ENCODE measurements at places on chromosomes 5 and 9.

DNA sequence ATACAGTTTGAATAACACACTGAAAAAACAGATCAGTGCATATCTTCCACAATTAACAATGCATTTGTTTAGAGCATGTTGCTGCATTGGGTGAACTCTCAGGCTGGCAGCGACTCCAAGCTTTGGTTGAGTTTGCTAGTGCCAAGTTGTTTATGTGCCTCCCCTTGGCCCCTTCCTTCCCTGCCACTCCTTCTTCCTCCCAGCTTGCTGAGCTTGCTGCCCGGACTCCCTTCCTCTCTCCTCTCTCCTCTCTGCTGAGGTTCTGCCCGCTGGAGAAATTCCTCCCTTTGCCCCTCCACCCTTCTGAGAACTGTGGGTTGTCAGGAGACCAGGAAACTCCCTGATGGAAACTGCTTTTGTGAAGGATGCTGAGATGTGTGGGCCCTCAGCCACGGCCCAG, 247.3 kb downstream of the PDZD2 start:
- no peak for DNase-seq

DNA sequence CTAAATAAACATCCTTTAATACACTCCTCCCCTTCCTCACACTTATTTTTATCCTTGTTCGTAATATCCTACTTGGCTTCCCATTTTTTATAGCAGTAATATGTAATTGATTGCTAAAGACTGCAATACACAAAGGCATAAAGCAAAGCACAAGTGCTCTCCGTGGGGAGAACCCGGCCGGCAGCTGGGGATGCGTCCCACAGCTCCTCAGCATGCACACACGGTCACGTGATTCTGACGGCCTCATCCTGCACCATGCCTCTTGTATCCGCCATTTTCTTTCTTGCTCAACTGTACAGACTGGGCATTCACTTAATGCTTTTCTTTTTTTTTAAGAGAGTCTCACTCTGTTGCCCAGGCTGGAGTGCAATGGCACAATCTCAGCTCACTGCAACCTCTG, 2.8 kb downstream of the BRD3OS start:
- no peak for DNase-seq

GRCh38 chr9:84941792-84942191, 272.3 kb downstream of the NTRK2 start:
- no peak for DNase-seq

GRCh38 chr9:131682261-131682660, 57.6 kb downstream of the RAPGEF1 start:
- no peak for DNase-seq

GRCh38 chr9:112129246-112129645, 45.9 kb downstream of the SUSD1 start:
- DNase-seq, result no peak

DNA sequence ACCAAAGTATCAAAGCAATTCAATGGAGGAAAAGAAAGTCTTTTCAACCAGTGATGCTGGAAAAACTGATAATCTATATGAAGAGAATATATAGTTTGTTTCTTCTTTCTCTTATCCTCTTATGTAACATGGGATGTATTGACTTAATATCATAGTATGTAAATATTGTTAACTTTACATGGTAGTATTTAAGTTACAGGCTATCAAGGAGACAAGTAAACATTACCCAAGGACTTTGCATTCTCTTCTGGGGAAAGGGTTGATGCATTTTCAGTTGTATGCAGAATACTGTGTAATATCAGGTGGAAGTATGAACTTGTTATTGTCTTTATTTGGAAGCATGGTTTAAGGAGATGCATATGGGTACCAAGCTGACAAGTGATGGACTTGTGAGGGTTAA, 9.1 kb upstream of the ARHGEF37 start:
- DNase-seq, result no peak

DNA sequence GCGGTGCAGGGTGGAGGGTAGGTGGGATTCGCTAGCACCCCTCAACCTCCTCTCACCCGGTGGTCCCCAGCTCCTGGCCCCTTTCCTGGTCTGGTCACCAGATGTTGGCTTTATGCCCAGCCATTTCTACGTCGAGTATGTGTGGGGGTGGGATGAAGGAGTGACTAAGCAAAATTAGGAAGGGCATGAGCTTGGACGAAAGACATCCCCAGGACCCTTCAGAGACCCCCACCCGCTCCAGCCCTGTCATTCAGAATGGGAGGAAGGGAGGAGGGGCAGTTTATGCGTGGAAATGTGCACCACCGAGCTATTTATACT, 742 bp downstream of the BHMT2 start:
- no peak for DNase-seq
